ENCODE measurements at places on chromosomes 16 and 17.

DNA sequence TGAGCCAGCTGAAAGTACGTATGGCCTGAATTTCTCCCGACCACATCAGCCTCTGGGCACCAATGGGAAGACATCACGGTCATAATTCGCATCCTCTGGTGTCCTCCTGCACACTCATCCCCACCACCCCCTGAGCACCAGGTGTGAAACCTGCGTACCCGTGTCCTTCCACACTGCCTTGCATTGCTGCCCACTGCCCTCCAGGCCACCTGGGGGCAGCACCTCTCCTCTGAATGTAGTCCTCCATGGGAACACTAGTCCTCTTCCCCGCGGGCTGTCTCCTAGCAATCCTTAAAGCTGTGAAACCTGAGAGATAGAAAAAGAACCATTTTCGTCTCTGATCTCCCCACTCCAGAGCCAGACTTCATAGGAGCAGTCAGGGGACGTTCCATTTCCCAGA lies 125.5 kb downstream of the ZNF18 start:
- H3K36me3 ChIP-seq: no peaks in the 10 kb centered on the region
- DNase-seq: no peak
- no peak overlapping the region for H3K4me3 ChIP-seq
- H3K4me1 ChIP-seq: no peaks in the 10 kb centered on the region

DNA sequence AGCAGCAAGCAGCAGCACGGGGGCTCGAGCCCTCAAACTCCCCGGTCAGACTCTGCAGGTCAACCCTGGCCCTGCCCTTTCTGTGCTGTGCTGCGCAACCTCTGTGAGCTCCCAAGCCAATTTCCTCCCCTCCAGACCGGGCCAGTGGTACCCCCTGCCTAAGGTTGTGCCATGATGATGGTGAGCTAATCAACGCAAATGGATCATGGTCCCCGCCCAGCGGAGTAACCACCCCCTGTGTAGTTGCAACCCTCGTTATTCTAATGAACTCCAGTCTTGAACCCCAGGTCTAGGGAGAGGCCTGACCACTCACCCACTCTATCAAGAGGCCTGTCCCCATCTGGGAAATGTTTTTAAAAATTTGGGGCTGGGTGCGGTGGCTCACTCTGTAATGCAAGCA lies 201.8 kb upstream of the FOXF1 start:
- no peak for DNase-seq
- no peaks in the 10 kb centered on the region for H3K4me1 ChIP-seq
- H3K4me3 ChIP-seq: no peak overlapping the region
- no peak overlapping the region for H3K27ac ChIP-seq
- peaks cover 62% of the 10 kb centered on the region for H3K27me3 ChIP-seq
- no peaks in the 10 kb centered on the region for H3K36me3 ChIP-seq

- peaks cover 31% of the 10 kb centered on the region for H3K4me1 ChIP-seq
- DNase-seq: no peak
Observed at GRCh38 chr17:65064452-65065019, 8.0 kb upstream of the GNA13 start.

GRCh38 chr17:34703533-34703932 lies 124.2 kb downstream of the TMEM132E start:
- DNase-seq: no peak
- H3K27me3 ChIP-seq: peaks cover 20% of the 10 kb centered on the region
- no peaks in the 10 kb centered on the region for H3K36me3 ChIP-seq
- H3K27ac ChIP-seq: no peak overlapping the region

DNA sequence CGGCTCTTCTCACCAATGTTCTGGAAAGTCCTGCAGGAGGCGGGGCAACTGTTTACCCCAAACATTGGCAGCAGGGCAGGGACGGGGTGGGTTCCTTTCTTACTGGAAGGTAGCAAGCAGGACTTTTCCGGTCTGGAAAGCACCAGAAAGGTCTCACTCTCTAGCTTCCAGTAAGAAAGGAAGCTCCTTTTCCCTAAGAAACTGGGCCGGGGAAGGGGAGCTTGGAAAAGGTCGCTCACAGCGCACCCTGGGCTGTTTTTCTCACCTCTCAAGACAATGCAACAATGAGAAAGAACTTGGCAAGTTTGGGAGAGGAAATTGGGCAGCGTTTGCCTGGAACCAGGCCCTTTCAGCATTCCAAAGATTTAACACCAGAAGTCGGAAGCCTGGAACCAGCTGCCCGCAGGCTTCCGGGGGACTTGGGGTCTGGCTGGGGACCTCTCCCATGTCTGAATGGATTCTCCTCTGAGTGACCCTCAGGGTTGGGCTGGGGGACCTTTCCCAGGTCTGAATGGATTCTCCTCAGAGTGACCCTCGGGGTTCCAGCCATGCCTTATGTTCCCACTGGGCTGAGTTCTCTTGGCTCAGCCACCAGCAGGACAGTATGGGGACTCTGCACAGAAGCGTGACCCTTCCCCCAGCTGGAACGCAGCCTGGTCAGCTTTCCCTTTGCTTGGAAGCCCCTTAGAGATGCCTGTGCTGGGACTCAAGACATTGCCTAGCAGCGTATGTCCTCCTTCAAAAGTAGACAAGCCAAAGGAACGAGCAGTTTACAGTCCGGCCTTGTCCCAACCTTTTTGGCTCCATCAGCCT lies 166.5 kb upstream of the PLCG2 start:
- peaks cover 25% of the 10 kb centered on the region for H3K36me3 ChIP-seq
- peak overlapping the region; percentile 23 for H3K27ac ChIP-seq
- no peak overlapping the region for H3K4me3 ChIP-seq

- no peak for DNase-seq
- H3K27me3 ChIP-seq: peaks cover 95% of the 10 kb centered on the region
Observed at GRCh38 chr17:56597495-56597990, 4.0 kb downstream of the NOG start.

- H3K4me3 ChIP-seq: no peak overlapping the region
- no peak for DNase-seq
- peaks cover 19% of the 10 kb centered on the region for H3K36me3 ChIP-seq
- H3K4me1 ChIP-seq: no peaks in the 10 kb centered on the region
- no peak overlapping the region for H3K27ac ChIP-seq
- H3K27me3 ChIP-seq: no peaks in the 10 kb centered on the region
Observed at GRCh38 chr17:2449486-2449885, 48.6 kb upstream of the MNT start.

GRCh38 chr17:55988861-55989260 lies 164.4 kb upstream of the ANKFN1 start:
- DNase-seq: no peak
- H3K4me1 ChIP-seq: no peaks in the 10 kb centered on the region
- no peak overlapping the region for H3K4me3 ChIP-seq
- H3K36me3 ChIP-seq: no peaks in the 10 kb centered on the region
- H3K27me3 ChIP-seq: no peaks in the 10 kb centered on the region
- H3K27ac ChIP-seq: no peak overlapping the region

DNA sequence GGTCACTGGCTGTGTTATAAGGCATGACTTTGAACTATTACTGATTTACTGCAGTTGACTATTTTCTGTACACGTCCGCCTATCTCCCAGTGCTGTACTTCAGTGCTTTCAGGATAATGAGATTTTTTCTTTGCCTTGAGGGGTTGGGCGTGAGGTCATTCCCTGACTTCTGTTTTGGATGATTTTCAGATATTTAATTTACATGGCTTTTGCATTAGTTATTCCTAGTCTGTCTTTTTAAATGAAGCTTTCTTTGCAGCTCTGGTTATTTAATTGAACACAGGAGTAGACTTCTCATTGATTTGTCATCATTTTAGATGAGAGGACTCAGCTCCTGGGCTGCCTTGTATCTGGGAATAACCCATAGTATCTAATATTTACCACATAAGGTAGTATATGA lies 23.7 kb downstream of the WIPF2 start:
- H3K4me3 ChIP-seq: no peak overlapping the region
- H3K27ac ChIP-seq: no peak overlapping the region
- no peaks in the 10 kb centered on the region for H3K36me3 ChIP-seq
- DNase-seq: no peak

- H3K4me1 ChIP-seq: peaks cover 36% of the 10 kb centered on the region
- no peak overlapping the region for H3K4me3 ChIP-seq
- DNase-seq: no peak
- H3K27ac ChIP-seq: no peak overlapping the region
- H3K36me3 ChIP-seq: peaks cover 4% of the 10 kb centered on the region
Observed at GRCh38 chr17:2120586-2121335, 65.9 kb downstream of the HIC1 start.

Measured in suprapubic skin (tissue), 4 donors.